Head of caudate nucleus (tissue), 42 donors: ENCODE measurements at places on chromosomes 3 and 15.

DNA sequence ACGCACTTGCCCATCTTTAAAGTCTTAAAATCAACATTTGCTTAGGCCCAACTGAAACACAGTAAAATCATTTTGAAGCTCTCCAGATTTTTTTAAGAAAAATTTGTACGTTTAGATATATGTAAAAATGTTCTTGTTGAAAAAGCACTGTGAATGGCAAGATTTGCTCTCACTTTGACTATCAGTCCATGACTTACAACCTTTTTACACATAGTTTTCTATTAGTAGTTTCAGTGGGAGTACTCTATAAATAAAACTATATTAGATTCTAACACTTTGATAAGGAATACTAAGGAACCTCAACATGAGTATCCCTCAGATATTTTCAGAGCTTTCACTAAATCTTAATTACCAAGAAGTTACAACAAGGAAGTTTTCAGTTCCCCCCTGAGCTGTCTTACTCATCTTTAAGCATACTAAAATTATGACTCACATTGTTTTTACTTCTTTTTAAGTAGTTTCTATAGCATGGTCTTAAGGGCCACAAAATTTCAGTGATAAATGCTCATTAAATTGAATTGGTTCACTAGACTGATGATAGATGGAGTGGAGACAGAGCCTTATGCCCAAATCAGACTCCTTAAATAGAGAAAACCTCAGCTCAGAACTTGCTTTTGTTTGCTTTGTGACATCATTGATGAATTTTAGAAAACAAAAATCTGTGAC is 31.6 kb upstream of the RAP2B start:
- no peak for DNase-seq

GRCh38 chr3:38036906-38037305 is 2.1 kb upstream of the DLEC1 start:
- no peak for DNase-seq

GRCh38 chr3:195692781-195693427 is 27.9 kb upstream of the MUC20 start:
- DNase-seq, result no peak

DNA sequence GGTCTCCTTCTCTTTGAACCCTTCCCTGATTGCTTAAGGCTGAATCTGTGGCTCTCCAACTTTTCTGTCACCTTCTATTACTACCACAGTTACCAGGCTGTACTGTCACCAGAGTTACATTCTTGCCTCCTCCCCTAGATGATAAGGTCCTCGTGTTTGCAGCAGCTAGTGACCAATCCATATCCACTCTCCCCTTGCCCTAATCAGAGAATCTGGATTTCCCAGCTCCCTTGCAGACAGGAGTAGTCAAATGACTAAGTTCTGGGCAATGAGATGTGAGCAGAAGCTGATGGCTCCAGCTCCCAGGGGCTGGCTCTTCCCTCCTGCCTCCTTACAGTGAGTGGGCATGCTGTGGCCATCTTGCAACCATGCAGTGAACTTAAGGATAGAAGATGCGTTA is 95.4 kb upstream of the VGLL4 start:
- DNase-seq, result no peak

DNA sequence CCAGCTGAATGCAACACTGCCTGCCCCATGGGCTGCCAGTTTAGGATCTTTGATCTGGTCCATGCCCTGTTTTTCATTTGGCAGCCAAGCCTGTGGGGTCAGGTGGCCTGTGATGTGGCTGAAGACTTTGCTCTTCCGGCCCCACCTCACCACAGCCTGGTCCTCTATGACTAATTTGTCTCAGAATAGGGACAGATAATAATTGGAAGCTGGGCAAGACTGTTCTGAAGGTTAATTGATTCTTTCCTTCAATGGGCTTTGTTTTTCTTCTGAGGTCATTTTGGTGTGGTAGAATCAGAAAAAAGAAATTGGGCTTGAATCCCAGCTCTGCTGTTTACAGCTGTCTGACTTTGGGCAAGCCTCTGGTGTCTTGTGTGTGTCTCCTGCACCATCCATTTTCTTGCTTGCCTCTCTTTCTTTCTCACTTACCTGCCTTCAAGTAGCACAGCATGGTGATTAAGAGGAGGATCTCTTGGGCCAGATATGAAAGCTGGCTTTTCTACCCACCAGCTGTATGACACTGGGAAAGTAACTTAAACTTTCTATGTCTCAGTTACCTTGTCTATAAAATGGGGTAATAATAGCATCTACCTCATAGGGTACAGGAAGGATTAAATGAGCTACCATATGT is 24.2 kb downstream of the ABHD2 start:
- DNase-seq, result no peak

GRCh38 chr3:14047027-14047426 is 77.6 kb downstream of the CHCHD4 start:
- DNase-seq, result no peak

GRCh38 chr3:135368316-135368715 is 573.3 kb downstream of the EPHB1 start:
- no peak for DNase-seq

GRCh38 chr3:66480666-66481065 is 20.2 kb downstream of the LRIG1 start:
- no peak for DNase-seq

- DNase-seq, result no peak
Observed at GRCh38 chr15:42759093-42759492, 22.2 kb upstream of the CDAN1 start.

DNA sequence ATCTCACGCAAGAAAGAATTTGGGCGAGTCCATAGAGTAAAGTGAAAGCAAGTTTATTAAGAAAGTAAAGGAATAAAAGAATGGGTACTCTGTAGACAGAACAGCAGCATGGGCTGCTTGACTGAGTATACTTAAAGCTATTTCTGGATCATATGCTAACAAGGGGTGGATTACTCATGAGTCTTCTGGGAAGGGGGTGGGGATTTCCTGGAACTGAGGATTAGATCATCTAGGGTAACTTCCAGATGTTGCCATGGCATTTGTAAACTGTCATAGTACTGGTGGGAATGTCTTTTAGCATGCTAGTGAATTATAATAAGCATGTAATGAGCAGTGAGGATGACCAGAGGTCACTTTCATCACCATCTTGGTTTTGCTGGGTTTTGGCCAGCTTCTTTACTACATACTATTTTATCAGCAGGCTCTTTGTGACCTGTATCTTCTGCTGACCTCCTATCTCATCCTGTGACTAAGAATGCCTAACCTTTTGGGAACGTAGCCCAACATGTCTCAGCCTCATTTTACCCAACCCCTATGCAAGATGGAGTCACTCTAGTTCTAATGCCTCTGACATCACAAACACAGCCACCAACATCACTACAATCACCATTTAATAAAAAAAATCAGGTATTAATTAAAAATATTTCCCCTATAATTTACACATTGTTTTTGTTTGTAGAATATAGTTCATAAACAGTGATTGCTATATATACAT is 890.7 kb upstream of the EPHA6 start:
- DNase-seq, result no peak

DNA sequence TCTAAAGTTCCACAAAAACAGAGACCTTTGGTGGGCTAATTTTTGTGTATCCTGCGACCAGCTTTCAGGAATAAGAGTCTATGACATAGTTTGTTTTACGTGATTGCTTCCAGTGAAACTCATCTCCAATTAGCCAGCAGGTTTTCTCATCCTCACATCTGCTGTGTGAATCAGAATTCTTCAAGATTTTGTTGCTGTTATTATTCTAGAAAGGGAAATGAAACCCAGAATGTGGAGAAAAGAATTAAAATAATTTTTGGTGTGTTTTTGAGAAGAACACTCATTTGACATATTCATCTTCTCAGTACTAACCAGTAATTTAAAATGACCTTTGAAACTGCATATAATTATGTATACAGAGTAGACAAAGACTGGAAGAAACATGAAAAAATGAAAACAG is 175.9 kb downstream of the USP13 start:
- no peak for DNase-seq

- no peak for DNase-seq
Observed at GRCh38 chr15:100211855-100212850, 129.6 kb downstream of the ADAMTS17 start.
